ENCODE measurements at places on chromosomes 3 and 15.

DNA sequence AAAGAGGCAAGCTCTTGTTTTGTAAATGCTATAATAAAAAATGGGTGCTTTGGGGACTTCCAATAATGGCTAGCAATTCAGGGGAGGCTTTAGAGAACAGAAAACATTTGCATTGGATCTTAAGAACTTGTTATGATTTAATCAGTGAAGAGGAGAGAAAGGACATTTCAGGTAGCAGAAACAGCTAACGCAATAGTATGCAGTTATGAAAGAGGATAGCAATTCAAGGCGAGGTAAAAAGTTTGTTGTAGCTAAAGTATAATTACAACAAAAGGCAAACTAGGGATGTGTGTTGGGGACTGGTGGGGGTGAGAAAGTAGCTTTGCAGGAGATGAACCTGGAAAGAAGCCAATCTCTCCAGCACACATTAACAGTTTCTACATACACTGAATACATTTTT lies 558.7 kb upstream of the SEMA6D start:
- no peak for DNase-seq

DNA sequence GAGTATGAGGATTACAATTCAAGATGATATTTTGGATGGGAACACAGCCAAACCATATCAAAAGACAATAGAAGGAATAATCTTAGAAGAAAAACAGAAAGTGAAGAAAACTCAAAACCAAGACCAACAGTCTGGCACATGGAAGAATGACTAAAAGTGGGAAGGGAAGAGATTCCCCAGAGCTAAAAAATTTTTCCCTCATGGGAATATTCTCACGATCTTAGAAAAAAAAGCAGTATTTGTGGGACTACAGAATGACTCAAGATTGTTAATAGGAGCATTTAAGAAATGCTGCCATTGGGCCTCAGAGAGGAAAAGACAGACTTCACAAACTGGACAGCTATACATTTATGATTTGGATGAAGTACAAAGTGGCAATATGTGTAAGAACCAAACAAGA lies 18.3 kb downstream of the OSTN start:
- no peak for DNase-seq

- peak; percentile 91 for DNase-seq
These were observed 16.2 kb downstream of the RFT1 start for GRCh38 chr3:53114011-53114400.

DNA sequence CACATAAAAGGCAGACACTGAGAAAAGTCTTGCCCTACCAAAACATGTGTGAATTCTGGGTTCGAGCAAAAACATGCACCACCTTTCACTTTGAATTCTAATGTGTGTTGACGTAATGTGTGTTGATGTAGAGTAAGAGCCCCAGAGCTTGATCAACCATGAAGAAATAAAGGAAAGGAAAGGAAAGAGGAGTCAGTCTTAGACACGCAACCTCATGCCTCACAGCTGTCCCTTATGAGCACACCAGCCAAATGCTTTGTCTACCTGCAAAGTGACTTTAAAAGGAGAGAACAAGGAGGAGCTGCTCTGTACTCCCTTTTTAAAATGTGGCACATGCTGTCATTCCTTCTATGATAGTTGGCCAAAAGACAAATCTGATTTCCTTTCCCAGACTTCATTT lies 80.8 kb downstream of the RFTN1 start:
- DNase-seq = no peak

DNA sequence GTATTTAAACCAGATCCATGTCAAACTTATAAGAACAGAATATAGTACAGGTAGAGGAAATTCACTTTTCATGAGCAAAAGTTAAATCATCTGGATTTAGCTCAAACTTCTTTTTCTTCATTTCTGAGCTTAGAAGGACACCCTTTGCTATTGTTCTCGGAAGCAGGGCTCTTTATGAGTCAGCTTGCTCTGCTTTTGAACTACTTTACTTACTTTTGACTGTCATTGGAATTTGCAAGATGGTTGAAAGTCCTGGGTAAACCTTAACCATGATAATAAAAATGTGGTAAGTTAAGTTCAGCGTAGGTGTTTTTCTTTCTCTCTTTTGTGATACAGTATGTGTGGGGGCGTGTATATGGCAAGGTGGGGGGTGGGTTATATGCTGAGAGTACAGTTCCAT lies 312.7 kb upstream of the DPH6 start:
- no peak for DNase-seq
